Osteoblast (primary cell): ENCODE measurements at places on chromosomes 7 and 10. TPM values are rescaled to one million over a fixed set of nuclear protein-coding genes. Genes with fewer than 3 reads are reported as not detected.
A peak's percentile ranks its signal among the peaks of the same experiment; 100 is the strongest.

Gene SPDYE8
- total RNA-seq: not detected in 2 replicates

Gene HOGA1
- 1.4 and 2.7 TPM in 2 replicates for total RNA-seq

Gene LBX1
- total RNA-seq: not detected in 2 replicates

Gene GOLGA7B
- total RNA-seq: under 0.01 TPM in 1 of 2 replicates, not detected in the other

Gene EMX2
- total RNA-seq: 0.88 and 1.4 TPM in 2 replicates

Gene TMEM213
- total RNA-seq: not detected in 2 replicates

DNA sequence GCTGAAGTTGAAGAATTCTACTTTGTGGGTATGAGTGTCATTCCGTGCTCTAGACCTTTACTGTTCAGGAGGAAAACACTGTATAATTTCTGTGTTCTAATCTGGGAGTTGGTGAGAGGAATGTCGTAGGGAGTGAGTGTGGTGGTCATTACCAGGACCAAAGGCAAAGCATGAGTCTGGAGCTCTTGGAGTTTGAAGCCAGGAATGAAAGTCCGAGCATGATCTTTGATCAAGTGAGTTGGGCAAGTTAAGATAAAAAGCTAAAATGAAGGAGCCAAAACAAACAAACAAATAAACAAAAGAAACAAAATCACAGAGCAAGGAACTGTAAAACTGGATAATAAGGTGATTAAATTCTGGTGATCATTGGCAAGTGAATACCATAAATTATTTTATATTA lies 161.4 kb downstream of the AGMO start:
- DNase-seq: peak; percentile 49

DNA sequence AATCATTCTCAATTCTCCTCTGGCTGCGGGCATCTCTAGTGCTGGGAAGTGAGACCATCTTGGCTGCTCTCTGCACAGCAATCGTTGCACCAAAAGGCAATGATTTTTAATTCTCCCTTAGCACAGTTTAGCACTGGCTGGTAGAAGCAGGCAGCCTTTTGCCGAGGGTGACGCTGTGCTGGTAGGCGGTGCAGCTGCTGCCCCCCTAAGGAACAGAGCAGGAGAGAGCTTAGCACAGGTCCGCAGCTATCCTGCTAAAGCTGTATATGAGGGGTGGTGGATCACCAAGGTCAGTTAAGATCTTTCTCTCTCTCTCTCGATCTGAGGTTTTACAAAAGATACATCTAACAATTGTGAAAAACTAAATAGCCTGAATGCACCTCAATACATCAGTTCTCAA lies 390.1 kb downstream of the GATA3 start:
- no peak for DNase-seq

GRCh38 chr10:47261121-47261520 lies 38.9 kb upstream of the GDF10 start:
- no peak for DNase-seq

DNA sequence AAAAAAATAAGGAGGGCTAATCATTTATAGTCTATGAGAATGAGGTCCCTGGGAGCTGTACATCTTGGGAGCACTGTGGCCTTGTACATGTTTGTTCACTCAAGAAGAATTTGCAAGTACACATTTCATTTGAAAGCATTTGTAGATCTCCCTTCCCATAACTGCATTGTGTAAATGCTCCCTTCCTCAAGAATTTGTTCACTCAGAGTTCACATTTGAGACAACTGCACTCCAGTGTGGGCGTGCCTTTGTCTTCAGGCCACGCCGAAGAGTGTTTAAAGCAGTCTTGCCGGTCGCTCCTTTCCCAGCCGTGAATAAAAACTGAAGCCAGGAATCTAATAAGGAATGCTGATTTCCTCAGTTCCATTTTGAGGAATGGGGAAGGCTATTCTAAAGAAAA lies 291.1 kb upstream of the LYZL1 start:
- DNase-seq: no peak

DNA sequence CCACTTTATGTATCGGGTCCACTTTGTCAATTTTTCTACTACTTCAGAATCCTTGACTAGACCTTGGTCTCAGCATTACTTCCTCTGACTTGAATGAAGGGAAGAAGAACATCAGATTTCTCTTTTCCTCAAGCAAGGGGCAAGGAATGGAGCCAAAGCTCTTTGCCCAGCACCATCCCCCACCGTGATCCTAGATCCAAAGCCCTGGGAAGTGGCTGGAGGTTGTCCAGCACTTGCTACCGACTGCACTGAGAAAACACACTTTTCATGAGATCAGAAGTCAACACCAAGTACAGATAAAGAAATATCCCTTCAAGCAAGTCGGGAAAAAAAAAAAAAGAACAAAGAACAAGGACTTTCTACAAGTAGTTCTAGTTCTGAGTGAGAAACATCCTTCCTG lies 102.1 kb upstream of the DDC start:
- no peak for DNase-seq

DNA sequence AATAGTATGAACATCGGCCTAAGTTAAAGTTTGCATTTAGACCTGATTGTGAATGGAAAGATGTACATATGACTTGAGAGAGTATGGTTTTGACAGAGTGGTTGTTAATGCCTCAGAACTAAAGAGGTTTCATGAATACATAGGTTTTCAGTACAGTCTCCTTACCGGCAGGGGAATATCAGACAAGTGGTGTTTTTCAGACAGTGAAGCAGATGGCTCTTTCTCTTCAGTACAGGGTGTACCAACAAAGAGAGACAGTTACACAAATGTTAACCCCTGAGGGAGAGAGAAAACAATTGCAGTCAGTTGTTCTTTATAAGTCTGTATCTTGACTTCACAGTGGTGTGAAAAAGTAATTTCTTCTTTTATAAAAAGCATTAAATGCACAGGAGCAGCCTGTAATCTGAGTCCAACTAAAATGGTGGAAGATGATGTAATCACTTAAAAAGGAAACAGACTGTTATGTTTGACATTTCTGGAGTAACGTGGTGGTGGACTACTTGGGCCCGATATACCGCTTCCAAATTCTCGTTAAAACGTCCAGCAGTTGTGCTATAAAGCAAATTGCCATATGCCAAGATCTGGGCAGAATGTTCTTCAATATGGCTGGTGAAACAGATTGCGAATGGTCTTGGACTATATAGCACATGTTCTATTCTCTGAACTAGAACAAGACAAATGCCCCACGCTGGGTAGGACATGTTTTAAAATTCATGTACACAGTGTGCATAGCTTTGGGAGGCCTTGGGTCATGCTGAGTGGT lies 69.2 kb downstream of the SDK1 start:
- DNase-seq: no peak

DNA sequence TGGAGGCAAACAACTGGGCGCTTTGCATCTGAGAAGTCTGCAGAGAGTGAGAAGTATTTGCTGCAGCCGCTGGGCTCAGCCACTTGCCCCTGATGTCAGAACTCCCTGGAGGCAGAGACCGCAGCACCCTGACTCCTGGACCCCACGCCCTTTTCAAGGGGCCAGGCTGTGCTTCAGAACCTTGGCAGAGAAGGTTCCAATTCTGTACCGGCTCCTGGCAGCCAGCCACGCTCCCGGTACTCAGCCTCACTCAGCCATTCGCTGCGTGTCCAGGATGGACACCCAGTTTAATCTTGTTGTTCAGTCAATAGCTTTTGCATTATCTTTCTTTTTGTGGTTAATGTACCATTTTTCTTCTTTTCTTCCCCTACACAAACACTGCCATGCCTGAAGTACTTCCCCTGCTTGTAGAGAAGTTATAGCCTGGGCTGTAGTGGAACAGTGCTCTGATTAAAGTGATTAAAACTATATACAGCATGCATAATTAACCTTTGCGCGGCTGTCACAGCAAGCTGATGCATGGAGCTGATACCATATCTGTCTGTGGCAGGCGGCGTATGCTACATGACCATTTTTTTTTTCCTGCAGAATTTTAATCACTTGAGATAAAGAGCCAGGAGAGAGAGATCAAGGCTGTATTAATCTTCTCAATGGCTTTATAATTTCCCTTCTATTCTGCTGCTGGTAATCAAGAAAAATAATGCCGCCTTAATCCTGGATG lies 578.5 kb downstream of the SDK1 start:
- DNase-seq: no peak

DNA sequence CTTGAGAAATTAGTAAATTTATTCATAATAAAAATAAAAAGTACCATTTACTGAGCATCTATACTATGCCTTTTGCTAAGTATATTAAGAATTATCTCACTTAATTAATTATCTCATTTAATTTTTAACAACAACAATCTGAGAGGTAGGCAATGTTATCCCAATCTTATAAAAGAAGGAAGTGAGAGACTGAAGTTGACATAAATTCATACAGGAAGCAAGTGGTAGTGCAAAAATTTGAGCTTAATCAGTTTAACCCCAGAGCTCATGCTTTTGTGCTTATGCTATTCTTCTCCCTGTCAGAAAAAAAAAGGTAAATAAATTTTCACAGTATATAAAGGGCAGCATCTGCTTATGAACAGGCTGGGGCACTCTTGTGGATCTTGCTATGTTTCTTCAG lies 2.7 kb upstream of the LIPF start:
- DNase-seq: no peak

DNA sequence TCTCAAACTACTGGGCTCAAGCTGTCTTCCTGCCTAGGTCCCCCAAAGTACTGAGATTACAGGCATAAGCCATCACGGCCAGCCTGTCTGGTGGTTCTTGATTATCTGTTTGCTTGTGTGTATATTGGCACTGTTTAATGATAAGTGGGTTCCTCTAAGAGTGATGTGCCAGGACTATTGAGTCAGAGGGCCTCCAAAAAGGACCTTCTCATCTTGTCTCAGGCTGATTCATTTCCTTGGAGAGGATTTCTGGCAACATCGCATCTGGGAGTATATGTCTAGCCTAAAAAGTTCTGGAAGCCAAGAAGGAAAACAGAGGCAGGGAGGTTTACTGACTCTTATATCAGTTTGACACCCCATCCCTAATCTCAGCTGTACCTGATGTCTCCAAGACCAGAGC lies 27.1 kb upstream of the AKAP9 start:
- DNase-seq: peak; percentile 84

DNA sequence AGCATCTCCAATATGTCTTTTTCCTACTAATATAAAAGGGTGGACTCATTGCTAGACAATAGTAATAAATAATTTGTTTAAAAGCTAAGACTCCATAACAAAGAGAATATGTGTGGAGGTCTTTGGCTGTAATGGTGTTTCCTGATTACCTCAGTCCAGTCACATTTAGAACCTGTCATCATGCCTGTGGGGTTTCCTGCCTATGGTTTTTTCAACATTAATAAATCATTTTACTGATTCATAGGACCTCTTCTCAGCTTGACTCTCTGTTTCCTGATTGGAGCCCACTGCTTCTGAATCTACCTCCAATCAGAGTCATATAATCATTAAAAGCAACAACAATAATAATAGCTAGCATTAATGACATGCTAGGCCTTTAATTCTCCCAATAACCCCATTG lies 52.4 kb upstream of the GNAI1 start:
- DNase-seq: no peak

DNA sequence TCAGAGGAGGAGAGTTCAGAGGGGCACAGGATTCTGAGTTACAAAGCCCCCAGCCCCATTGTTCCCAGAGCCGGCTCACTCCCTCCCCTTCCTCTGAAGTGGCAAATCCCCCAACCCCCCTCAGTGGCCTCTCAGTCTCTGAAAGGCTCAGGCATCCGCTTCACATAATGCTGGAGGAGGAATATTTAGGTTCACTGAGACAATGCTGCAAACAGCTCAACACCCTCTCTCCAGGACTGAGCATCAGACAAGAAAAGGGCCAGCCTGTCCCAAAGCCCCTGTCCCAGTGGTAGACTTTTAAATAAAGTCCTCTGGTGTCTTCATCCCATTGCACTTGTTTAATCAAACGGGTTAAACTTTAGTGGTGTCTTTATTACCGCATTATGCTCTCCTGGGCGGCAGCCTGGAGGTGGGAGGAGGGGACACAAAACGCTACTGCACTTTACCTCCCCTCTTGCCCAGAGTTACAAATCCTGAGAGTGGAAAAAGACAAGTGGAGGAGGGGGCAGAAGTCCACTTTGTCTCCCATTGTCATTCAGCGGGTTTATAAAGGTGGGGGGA lies 257.9 kb downstream of the FGFR2 start:
- DNase-seq: no peak

DNA sequence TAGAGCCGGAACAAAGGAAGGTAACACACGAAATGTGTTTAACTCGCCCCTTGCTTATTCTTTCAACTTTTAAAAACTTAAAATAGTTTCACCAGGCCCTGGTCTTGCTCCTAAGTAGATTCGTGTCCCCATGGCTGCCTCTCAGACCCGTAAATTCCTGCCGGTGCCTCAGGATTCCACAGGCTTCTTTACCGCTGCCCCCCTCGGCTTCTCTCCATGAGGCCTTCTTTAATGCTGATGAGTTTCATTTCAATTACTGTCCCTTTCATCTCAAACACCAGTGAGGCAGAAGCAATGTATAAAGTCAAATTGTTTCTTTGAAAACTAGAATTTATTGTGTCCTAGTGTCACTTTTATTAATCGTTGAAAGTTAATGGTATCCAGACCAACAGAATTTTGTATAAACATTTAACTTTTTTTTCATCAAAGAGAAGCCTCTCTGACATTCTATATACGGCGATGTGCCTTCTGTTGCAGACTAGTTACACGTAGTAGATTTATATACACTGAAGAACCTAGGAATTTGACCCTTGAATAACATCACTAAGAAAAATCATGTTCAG lies 225.2 kb downstream of the C7orf25 start:
- no peak for DNase-seq

GRCh38 chr10:129810-130209 lies 5.4 kb upstream of the ZMYND11 start:
- DNase-seq: no peak

- DNase-seq: no peak
These were observed 7.3 kb downstream of the RHEB start for GRCh38 chr7:151512353-151512752.

DNA sequence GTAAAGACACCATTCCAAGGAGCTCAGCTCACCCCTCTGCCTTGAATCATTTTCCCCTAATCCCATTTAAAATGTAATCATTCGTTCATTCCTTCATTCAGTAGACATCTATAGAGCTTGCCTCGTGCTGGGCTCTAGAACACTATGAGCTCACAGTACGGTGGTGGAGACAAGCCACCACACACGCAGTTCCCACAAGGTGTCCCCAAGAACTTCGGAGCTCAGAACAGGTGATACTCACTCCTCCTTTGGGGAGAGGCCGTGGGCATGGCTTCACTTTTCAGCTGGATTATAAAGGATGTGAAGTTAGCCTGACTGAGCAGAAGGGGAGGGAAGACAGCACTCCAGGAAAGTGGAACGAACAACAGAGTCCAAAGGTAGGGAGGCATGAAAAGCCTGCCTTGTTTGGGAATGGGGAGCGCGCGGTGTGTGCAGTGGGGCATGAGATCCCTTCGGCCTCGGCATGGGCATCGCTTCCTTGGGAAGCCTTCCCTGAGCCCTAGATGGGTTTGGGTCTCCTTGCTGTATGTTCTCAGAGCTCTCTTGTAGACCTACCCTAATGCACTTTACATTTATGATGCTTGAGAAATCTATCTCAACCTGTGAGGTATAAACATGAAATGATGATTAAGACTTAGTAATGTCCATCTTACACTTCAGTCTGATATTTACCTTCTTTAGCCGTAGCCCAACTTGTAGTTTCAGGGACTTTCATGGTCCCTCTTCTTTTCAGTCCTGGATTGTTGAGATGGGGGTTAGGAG lies 809 bp upstream of the OGA start:
- peak; percentile 58 for DNase-seq

GRCh38 chr7:29377718-29378117 lies 183.1 kb downstream of the CHN2 start:
- DNase-seq: no peak
